ENCODE measurements at places on chromosomes 4 and X. TPM values are rescaled to one million over a fixed set of nuclear protein-coding genes. Genes with fewer than 3 reads are reported as not detected.

DNA sequence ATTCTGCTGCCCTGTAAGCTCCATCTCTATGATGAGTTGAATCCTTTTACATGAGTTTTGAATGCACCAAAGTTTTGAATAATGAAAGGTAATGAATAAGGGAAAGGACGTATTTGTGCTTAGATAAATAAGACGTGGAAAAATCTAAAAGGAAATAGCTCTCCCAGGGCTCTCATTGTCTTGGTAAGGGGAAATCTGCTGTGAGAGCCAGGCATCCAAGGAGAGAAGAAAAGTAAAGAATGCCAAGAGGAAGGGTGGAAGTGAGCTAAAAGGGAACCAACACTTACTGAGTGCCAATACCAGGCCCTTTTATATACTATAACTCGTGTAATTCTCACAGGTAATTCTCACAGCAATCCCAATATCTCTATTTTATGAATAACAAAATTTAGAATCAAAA lies 62.6 kb upstream of the KLHL13 start:
- H3K27me3 ChIP-seq: no peaks in the 10 kb centered on the region
- no peak overlapping the region for H3K4me3 ChIP-seq
- no peaks in the 10 kb centered on the region for H3K36me3 ChIP-seq
- DNase-seq: no peak
- H3K27ac ChIP-seq: no peak overlapping the region

SLC6A14 gene
- not detected for total RNA-seq

TEX13C gene
- total RNA-seq: 0.24 TPM

- H3K36me3 ChIP-seq: peaks cover 10% of the 10 kb centered on the region
- DNase-seq: peak; percentile 83
- peaks cover 12% of the 10 kb centered on the region for H3K4me1 ChIP-seq
Measured at GRCh38 chrX:107718156-107718621, 57.4 kb downstream of the TSC22D3 start.

DNA sequence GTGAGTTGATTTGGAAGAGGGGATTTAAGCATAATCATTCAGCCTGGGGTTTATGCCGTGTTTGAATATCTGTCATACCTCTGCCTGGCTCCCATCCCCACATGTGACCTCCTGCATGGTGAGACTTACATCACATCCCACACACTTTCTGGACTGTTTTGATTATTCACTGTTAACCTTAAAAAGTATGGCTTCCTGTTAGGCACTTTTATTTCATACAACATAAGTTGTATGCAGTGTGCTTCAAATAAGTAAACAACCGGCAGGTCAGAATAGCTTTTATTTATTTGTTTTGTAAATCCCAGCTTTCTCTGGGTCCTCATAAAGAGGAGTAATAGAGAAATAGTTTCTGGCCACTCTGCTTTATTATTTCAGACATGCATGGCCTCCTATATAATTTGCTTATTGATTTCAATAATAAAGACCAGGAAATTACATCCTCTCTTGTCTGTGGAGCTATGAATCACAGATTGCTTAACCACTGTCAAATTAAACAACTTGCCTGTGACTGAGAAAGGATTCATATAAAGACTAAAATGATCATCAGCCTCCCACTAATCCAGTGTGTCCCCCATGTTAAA lies 376.8 kb upstream of the ZFP42 start:
- no peaks in the 10 kb centered on the region for H3K27me3 ChIP-seq
- H3K27ac ChIP-seq: no peak overlapping the region
- H3K4me1 ChIP-seq: no peaks in the 10 kb centered on the region
- DNase-seq: no peak

DNA sequence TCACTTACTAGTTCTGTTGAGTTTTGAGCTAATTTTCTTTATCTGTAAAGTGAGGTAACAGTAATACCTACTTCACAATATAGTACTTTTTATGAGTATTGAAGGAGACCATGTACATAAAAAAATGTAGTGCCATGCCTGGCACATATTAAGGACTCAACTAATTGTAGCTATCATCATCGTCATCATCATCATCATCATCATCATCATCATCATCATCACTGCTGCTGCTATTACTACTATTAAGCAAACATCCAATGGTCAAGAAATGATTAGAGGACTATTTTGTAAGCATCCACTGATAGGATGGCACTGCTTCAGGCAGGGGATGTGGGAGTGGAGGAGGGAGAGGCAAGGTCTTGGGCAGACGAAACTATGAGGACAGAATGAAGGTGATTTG lies 47.4 kb upstream of the GPR101 start:
- DNase-seq: no peak
- peaks cover 9% of the 10 kb centered on the region for H3K36me3 ChIP-seq
- no peaks in the 10 kb centered on the region for H3K27me3 ChIP-seq
- no peaks in the 10 kb centered on the region for H3K4me1 ChIP-seq
- no peak overlapping the region for H3K4me3 ChIP-seq
- H3K27ac ChIP-seq: no peak overlapping the region

DNA sequence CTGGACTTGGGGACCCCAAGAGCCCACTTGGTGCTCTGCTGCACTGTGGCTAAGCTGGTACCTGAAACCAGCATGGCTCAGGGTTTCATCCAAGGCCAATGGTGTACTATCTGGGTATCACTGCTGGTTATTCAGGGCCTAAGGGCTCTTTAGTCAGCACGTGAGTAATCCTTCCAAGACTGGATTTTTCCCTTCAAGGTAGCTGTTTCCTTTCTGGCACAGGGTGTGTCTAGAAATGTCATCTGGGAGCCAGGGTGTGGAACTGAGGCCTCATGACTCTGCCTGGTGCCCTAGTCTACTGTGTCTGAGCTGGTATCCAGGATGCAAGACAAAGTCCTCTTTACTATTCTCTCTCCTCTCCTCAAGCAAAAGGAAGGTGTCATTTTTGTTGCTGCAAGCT lies 99.0 kb upstream of the QRFPR start:
- H3K36me3 ChIP-seq: no peaks in the 10 kb centered on the region
- H3K4me3 ChIP-seq: no peak overlapping the region
- H3K27me3 ChIP-seq: no peaks in the 10 kb centered on the region
- H3K4me1 ChIP-seq: no peaks in the 10 kb centered on the region
- no peak overlapping the region for H3K27ac ChIP-seq
- DNase-seq: no peak

- H3K27me3 ChIP-seq: no peaks in the 10 kb centered on the region
- peaks cover 6% of the 10 kb centered on the region for H3K36me3 ChIP-seq
- H3K4me3 ChIP-seq: no peak overlapping the region
- DNase-seq: no peak
Measured at GRCh38 chr4:87414816-87415215, 7.6 kb upstream of the NUDT9 start.

CXCL9 gene
- total RNA-seq: not detected

Measured in H9 (cell line).